ENCODE measurements at places on chromosomes 3 and 15.

- no peak for DNase-seq
Observed at GRCh38 chr3:183764847-183765731, 60.3 kb downstream of the MAP6D1 start.

DNA sequence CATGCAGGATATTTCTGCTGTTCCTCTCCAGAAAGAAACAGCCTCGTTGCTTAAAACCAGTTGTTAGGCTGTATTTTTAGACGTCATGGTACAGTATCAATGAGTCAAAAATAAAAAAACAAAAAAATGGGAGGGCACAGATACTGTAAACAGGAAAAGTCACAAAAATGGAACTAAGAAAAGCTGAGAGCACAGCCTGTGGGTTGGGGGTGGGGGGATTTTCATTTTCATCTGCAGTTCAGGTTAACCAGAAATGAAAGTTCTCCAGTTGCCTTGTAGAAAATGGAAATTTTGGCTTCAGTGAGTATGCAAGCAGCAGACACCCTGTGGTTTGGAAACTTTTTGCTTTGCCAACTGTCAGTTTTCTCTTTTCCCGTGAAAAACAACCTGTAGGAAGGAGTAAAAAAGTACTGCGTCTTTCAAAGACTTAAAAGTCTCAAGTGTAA, 59.0 kb downstream of the FRMD4B start:
- DNase-seq, result no peak

GRCh38 chr3:43257850-43258249, 28.5 kb upstream of the SNRK start:
- DNase-seq, result no peak

DNA sequence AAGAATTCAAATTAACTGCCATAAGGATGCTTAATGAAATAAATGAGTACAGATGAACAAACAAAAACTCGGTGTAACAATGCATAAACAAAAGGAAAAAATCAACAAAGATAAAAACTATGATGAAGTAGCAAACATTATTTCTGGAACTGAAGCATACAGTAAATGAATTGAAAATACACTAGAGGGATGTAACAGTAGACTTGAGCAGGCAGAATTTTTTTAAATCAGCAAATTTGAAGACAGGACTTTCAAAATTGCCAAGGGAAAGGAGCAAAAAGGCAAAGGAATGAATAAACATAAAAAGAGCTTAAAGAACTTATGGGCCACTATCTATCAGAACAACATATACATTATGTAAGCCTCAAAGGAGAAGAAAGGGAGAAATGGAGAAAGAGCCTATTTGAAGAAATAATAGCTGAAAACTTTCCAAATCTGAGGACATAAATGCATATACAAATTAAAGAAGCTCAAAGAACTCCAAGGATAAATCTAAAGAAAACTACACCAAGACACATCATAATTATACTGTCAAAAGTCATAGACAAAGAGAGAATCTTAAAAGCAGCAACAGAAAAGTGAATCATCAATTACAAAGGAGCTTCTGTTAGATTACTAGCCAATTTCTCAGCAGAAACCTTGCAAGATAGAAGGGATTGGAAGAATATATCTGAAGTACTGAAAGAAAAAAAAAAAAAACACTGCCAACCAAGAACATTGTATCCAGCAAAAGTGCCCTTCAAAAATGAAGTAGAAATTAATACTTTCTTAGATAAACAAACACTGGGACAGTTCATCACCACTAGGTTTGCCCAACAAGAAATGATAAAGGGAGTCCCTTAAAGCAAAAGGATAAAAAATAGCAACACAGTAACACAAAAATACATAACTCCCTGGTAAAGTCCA, 15.5 kb downstream of the TOP2B start:
- no peak for DNase-seq

GRCh38 chr3:21297304-21297703, 453.7 kb downstream of the ZNF385D start:
- DNase-seq, result no peak

DNA sequence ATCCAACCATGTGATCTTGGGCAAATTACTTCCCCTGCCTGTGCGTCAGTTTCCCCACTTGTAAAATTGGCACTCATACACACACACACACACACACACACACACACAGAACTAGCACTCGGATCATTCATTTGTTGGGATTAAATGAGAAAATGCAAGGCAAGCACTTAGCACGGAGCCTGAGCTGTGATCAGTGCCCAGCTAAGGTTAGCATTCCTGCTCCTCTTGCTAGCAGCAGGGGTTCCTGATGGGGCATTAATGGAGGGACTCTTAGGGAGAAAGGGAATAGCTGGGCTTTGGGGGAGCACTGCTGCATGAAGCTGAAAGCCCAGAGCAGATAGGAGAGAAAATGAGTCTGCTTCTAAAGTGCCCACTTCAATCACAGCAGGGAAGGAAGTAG, 187.7 kb upstream of the C2CD4B start:
- DNase-seq, result no peak

DNA sequence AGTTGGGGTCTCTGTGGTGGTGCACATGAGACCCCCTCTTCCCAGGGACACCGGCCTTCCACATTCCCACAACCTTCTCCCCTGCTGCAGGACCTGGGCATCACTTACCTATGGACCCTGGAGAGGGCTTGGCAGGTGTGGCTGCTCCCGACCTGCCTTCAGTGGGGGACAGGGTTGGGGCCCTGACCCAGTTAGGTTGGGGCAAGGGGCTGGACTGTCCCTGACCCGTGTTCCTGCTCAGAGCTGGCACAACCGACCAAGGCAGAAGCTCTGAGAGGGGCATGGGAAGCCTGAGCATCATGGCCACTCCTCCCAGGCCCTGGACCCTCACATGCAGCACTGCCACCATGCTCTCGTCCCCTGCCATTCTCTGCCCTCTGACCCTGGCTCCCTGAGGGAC, 6.1 kb downstream of the NBEAL2 start:
- DNase-seq, result no peak

Data from CD14-positive monocyte (primary cell).